ENCODE measurements at places on chromosomes 11 and 22.

- no peak for DNase-seq
Measured at GRCh38 chr11:129346916-129347315, 28.7 kb upstream of the BARX2 start.

DNA sequence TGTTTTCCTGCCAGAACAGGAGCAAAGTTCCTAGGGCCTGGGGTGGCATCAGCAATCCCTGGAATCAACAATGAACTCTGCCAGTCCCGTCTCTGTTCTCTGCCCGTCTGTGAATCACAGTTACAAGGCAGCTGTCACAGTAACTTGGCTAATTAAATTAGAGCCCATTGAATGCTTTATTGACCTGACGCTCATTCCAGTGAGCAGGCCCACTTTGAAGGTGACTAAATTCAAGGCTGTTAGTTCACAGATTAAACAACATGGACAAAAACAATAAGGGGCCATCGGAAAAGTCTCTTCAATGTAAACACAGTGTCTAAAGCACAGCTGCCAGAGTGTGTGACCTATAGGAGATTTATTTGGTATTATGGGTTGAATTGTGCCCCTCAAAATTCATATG, 17.7 kb upstream of the TMPRSS5 start:
- DNase-seq: no peak

DNA sequence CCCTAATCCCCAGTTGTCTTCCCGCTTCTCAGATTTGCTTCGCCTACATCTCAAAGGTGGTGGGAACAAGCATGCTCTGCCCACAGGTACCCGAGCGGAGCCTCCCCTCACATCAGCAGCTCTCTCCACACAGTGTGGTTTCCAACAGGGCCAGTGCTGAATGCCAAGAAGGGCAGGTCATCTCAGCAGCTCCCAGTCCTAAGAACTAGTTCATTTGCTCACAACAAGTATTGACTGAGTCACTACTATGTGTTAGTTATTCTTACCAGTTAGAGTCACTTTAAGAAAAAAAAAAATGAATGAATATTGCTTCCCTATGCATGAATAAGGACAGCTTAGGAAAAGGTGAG, 66.2 kb downstream of the THAP12 start:
- DNase-seq: no peak

GRCh38 chr11:57644748-57645688, 4.7 kb downstream of the YPEL4 start:
- DNase-seq: peak; percentile 75

- no peak for DNase-seq
Measured at GRCh38 chr22:23816156-23816976, 22.4 kb downstream of the DERL3 start.

GRCh38 chr11:1051356-1052132, 15.0 kb upstream of the MUC6 start:
- no peak for DNase-seq

DNA sequence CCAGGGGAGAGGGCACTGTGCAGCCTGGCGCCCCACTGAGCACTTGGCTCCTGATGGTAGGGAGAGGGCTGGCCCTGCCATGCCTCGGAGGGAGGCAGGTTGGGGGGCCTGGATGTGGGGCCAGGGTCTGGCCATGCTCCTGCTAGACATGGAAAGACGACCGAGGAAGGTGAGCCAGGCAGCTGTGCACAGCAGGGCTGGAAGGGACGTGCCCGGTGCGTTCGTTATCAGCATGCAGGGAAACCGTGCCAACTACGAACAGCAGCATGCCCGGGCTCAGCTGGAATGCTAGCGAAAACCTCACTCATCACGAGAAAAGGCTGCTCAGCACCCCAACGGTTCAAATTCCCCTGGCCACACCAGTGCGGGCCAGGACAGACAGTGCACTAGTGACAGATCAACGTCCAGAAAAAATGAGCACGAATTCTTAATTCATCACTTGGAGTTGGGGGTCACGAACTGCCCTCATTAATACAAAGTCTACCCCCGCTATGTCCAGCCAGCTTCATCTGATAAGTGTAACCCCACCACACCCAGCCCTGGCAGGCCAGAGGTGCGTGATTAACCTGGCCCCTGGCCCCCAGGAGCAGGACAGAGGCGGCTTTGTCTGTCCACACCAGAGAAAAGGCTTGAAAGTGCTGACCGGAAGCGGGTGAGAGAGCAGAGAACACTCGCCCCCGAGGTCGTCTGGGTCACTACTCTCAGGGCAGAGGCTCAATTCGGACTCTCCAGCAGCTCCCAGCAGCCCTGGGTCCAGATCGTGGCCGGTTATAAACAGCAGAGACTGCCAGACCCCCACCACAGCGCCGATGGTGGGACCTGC, 84.2 kb downstream of the CELSR1 start:
- DNase-seq: no peak

- DNase-seq: no peak
Measured at GRCh38 chr11:122030286-122030685, 85.7 kb downstream of the BLID start.

- DNase-seq: no peak
Measured at GRCh38 chr11:1916986-1917522, 2.4 kb upstream of the TNNT3 start.

DNA sequence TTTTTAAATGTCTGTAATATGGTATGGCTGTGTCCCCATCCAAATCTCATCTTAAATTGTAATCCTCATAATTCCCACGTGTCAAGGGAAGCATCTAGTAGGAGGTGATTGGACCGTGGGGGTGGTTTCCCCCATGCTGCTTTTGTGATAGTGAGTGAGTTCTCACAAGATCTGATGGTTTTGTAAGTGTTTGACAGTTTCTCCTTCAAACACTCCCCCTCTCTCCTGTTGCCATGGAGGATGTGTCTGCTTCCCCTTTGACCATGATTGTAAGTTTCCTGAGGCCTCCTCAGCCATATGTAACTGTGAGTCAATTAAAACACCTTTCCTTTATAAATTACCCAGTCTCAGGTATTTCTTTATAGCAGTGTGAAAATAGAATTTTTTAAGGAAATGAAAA, 31.1 kb upstream of the CD44 start:
- no peak for DNase-seq

GRCh38 chr22:45991098-45991497, 14.1 kb upstream of the WNT7B start:
- no peak for DNase-seq

DNA sequence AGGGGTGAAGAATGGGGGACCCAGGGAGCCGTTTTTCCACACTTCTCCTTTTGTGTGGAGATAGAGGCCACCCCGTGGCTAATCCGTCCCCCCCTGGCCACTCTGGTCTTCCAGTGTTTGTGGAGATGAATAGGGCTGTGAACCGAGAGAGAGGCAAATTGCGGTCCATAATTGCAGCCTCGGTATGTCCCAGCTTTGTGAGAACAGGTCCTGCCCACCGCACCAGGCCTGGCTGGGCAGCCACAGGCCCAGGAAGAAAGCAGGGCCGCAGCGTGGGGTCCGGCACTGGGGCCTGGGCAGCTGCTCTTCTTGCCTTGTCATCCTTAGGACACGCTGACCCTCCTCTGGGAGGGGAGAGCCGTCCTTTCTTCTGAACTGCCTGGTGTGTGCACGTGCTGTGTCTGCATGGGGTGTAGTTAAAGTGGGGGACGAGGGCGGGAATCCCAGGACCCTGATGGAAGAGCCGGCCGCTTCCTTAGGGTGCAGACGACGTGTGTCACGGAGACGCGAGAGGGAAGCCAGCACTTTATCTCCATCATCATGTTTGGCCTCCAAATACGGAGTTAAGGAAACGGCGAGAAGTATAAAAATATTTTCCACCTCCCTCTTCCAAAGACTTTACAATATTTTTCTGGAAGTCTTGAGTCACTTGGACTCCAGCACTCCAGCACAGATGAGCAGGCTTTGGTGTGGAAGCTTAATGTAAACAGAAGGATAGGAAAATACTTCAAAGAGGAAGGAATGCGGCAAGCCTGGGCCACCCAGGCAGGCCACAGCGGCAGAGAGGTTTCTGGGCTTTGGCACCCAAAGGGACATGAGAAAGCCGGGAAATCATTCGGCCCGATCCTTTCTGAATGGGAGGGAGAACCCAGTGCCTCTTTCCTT, 1248.4 kb downstream of the BRD1 start:
- DNase-seq: no peak

DNA sequence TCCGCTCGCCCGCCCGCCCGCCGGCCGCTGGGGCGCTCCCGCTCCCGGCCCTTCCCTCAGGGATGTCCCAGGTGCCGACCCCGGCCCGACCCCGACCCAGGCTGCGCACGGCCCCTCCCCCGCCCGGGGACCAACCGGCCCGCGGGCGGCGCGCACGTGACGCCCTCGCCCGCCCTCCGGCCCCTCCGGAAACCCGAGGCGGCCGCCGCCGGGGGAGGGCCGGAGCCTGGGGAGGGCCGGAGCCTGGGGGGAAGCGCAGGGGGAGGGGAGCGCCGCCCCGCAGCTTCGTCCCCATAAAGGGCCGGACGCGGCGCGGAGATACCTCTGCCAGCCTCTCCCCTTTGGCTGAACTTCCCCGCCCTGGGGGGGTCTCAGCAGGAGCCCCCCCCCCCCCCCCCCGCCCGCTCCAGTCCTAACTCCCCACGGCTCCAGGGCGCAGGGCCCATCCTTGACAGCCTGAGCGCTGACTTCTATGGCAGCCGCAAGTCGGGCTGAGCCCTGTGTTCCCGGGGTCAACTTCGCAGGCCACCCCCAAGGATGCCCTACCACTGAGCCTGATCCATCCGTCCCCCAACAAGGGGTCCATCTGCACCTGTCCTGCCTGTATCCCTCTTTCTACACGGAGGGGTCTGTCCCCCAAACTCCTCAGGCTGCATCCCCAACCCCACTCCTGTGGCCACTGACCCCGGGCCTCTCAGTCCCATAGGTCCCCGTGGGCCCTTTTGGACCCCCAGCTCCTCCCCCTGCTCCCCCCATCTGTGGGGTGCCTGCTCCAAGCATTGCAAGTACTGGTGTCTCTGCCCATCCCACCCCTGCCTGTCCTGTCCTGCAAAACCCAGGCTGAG, at the start of gene MAPK12:
Gene MAPK12 (minus strand): TSS at position 69 of the 845 bp plus-strand sequence. CDS start 174 bp downstream, outside the sequence.
- no peak for DNase-seq

- DNase-seq: no peak
Measured at GRCh38 chr11:109275931-109276330, 146.1 kb upstream of the C11orf87 start.

- DNase-seq: no peak
Measured at GRCh38 chr11:68302670-68303069, 9.7 kb upstream of the LRP5 start.

- no peak for DNase-seq
Measured at GRCh38 chr11:1222491-1223345, at the start of gene MUC5B. MUC5B (plus strand) TSS chr11:1223066; CDS start chr11:1223124, 58 bp downstream.

- peak; percentile 45 for DNase-seq
Measured at GRCh38 chr11:57269571-57270021, 32.5 kb upstream of the APLNR start.

- no peak for DNase-seq
Measured at GRCh38 chr11:120633616-120634393, 122.3 kb downstream of the GRIK4 start.

- peak; percentile 13 for DNase-seq
Measured at GRCh38 chr11:85182441-85183387, 444.4 kb downstream of the DLG2 start.

GRCh38 chr11:129644326-129644725, 171.3 kb upstream of the TMEM45B start:
- DNase-seq: no peak

DNA sequence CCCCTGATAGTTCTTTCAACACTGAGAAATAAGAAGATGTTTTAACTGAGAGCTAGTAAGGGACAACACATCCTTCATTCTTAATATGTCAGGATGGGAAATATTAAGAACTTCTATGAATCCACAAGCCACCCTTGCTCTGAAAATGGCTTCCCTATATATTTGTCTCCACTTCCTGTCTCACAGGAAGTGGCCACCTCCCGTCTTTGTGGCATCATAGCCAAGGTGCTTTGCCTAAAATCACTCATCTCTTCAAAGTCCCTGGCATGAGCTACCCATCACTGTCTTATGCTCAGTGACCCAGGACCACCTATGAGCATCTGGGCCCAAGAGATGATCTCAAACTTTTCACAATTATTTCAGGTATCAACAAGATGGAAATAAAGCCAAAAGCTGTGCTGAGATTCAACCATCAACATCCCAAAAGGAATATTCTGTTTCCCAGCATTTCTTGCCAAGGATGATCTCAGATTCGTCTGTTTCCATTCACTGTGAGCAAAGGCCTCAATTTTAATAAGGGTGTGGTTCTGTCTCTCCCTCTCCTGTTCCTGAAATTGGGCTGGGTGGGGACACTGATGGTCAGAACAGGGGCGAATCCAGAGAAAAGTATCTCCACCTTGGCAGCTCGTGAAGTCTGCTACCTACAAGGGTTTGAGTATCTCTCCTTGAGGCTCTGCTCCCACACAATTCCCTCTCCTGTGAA, 493.9 kb downstream of the MN1 start:
- DNase-seq: no peak

DNA sequence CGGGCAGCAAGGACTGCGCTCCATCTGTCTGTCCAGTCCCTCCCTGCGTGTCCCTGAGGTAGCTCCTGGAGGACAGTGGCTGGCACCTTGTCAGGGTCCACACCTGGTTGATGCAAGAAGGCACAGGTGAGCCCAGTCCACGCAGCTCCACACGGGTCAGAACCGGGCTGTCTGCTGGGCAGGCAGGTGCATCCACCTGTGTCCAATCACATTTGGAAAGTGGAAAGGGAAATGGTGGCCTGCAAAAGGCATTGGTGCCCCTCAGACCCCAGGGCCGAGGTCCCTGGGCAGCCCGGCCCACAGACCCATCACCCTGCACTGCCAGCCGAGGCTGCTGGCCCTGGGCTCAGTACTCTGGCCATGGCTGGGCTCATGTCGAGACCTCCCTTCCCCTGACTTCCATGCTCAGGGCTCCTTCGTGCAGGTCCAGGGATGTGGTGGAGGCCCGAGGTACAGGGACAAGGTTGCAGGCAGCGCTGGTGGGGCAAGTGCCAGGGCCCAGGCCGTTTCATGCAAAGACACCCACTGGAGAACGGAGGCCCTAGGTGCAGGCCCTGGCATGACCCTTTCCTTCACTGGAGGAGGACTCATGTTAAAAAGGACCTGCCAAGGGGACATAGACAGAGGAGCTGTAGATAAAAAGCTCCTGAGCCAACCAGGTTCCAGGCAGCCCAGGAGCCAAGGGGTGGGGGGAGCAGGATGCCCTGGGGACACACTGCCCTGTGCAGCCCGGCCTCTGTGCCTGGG, 38.9 kb upstream of the TH start:
- no peak for DNase-seq

- no peak for DNase-seq
Measured at GRCh38 chr11:119560961-119561360, 138.0 kb upstream of the THY1 start.

GRCh38 chr22:39722501-39722900, 151.9 kb downstream of the CACNA1I start:
- DNase-seq: no peak

DNA sequence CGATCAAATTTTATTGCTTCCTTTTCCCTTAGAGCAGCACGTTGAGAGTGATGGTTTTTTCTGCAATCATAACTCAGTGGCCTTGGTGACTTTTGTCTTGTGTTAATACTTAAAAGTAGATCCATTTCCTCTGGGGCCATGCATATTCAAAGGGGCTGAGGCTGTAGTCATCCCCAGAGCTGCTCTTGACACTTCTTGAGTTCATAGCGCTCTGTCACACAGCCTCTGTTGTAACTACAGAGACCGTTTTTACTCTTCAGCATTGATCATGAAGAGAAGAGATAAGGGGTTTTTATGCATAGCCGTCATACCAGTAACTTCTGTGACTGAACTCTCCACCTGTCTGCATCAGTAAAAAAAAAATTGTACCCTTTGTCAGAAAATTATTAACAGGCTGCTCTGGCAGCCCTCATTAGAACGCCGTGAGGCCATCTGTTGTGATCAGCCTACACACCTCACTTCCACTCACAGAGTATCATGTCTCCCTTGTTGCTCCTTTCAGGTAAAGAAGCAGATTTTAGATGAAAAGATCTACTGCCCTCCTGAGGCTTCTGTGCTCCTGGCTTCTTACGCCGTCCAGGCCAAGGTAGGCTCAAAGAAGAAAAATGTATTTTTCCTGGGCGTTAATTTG, 38.4 kb downstream of the NF2 start:
- no peak for DNase-seq

All from NCI-H1105 (cell line).